ENCODE measurements at places on chromosomes 2 and 18.

DNA sequence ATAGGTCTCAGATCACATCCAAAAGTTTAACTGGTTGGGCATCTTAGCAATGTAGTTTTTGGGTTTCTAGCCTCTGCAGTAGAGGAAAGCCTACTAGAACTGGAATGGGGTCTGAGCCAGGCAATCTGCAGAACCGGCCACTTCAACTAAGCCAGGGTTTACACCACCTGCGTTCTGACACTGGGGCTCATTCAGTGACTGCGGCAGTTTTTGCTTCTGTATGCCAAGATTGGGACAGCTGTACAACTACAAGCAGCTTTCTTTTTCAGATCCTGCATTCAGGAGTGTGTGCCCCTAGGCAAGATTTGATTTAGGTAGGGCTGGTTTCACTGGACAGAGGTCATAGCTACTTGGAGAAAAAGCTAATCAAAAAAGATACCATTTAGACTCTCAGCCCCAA is 43.7 kb upstream of the IGFBP5 start:
- H3K4me3 ChIP-seq = no peak overlapping the region
- H3K36me3 ChIP-seq = no peaks in the 10 kb centered on the region
- H3K4me1 ChIP-seq = no peaks in the 10 kb centered on the region
- H3K27me3 ChIP-seq = peaks cover 70% of the 10 kb centered on the region
- DNase-seq = no peak
- H3K27ac ChIP-seq = no peak overlapping the region

- H3K36me3 ChIP-seq = no peaks in the 10 kb centered on the region
- no peak overlapping the region for H3K4me3 ChIP-seq
- H3K27ac ChIP-seq = no peak overlapping the region
Observed at GRCh38 chr18:57337890-57338289, 14.5 kb upstream of the ST8SIA3 start.

- no peak overlapping the region for H3K4me3 ChIP-seq
- peaks cover 5% of the 10 kb centered on the region for H3K4me1 ChIP-seq
- no peak overlapping the region for H3K27ac ChIP-seq
- no peak for DNase-seq
- peaks cover 44% of the 10 kb centered on the region for H3K36me3 ChIP-seq
Observed at GRCh38 chr2:48471048-48471474, 58.9 kb upstream of the STON1 start.

DNA sequence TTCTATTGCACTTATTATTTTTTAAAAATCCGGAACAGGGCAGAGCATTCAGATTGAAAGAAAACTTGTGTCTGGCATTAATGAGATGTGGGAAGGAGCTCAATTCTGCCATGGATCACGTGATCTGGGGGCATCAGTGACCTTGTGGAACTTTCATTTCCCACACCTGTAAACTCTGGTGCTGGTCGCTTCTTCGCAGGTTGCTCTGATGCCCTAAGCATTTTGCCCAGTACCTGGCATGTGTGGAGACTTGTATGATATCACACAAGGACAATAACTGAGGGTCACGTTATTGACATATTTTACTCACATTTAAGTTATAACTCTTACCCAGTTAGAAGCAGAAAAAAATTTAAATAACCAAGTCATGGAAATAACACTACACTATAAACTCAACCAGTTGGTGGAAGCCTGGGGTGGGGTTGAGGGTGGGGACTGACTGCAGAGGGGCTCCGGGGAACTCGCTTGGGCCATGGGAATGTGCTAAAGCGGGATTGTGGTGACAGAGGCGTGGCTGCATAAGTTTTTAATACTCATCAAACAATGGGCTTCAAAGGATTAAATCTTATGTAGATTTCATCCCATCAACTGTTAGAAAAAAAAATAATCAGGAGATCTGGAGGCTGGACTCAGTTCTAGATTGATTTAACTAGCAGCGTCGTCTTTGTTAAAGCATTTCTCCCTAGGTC is 36.5 kb downstream of the ST3GAL5 start:
- peak overlapping the region; percentile 91 for H3K4me3 ChIP-seq
- no peaks in the 10 kb centered on the region for H3K27me3 ChIP-seq
- DNase-seq = no peak
- H3K36me3 ChIP-seq = peaks cover 42% of the 10 kb centered on the region
- H3K4me1 ChIP-seq = peaks cover 60% of the 10 kb centered on the region

- H3K4me3 ChIP-seq = no peak overlapping the region
- H3K4me1 ChIP-seq = peaks cover 77% of the 10 kb centered on the region
- peak overlapping the region; percentile 47 for H3K27ac ChIP-seq
- peaks cover 13% of the 10 kb centered on the region for H3K36me3 ChIP-seq
- DNase-seq = no peak
Observed at GRCh38 chr2:108617617-108618016, 83.3 kb downstream of the LIMS1 start.

DNA sequence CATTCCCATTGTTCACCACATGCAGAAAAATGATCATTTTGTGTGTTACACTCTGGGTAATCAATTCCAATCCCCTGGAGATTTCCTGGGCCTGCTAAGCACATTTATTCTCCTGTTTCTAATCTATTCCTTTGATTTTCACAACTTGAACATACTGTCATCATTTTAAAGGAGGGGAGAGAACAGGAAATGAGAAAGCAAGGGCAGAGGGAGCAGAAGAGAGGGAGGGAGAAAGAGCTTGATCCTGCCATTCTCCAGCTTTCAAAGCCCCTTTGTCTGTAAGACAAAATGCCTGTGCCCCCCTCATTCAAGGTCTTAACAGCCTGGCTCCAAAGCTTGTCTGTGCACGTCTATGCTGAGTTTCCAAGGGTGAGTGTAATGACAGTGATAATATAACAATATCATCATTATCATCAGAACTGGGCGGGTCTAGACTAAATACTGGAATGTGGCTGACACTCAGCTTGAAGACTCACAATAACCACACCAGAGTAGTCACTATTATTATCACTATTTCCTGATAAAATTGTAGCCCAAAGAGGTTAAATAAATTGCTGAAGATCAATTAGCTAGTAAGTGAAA is 164.4 kb upstream of the KLHL29 start:
- no peak for DNase-seq
- no peaks in the 10 kb centered on the region for H3K36me3 ChIP-seq
- no peaks in the 10 kb centered on the region for H3K27me3 ChIP-seq

- DNase-seq = no peak
- no peaks in the 10 kb centered on the region for H3K27me3 ChIP-seq
- H3K4me1 ChIP-seq = no peaks in the 10 kb centered on the region
- peaks cover 4% of the 10 kb centered on the region for H3K36me3 ChIP-seq
- H3K27ac ChIP-seq = no peak overlapping the region
Observed at GRCh38 chr2:188693111-188693510, 281.1 kb upstream of the COL3A1 start.

GRCh38 chr2:14944562-14945346 is 312.2 kb downstream of the LRATD1 start:
- no peak for DNase-seq
- H3K27me3 ChIP-seq = peaks cover 6% of the 10 kb centered on the region
- no peak overlapping the region for H3K4me3 ChIP-seq
- no peaks in the 10 kb centered on the region for H3K4me1 ChIP-seq

- no peaks in the 10 kb centered on the region for H3K36me3 ChIP-seq
- H3K27ac ChIP-seq = no peak overlapping the region
- no peak for DNase-seq
- no peaks in the 10 kb centered on the region for H3K4me1 ChIP-seq
Observed at GRCh38 chr2:75233965-75234364, 34.6 kb upstream of the TACR1 start.

DNA sequence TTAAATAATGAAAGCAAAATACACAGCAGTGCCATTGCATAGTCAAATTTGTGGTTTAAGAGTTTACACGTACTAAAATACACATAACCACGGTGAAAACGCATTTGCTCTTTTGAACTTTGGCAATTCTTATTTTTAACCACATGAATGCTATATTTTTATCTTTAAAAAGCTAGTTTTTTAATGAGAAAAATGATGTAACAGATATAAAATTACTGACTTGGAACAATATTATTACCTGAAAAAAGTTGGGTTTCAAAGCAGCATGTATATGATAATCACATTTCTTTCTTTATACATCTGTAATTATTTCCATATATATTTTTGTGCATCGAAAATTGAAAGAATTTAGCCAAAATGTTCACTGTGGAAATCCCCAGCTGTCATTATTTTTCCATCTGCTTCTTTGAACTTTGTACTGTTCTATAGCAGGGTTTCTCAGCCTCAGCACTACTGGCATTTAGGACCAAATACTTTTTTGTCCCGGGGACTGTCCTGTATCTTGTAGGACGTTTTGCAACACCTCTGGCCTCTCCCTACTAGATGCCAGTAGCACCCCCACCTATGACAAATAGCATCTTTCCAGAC is 75.9 kb upstream of the CAB39 start:
- no peak overlapping the region for H3K27ac ChIP-seq
- no peaks in the 10 kb centered on the region for H3K27me3 ChIP-seq
- no peaks in the 10 kb centered on the region for H3K36me3 ChIP-seq
- no peak for DNase-seq

GRCh38 chr2:215356334-215356947 is 44.6 kb downstream of the ATIC start:
- H3K4me1 ChIP-seq = no peaks in the 10 kb centered on the region
- no peak for DNase-seq
- no peaks in the 10 kb centered on the region for H3K27me3 ChIP-seq

DNA sequence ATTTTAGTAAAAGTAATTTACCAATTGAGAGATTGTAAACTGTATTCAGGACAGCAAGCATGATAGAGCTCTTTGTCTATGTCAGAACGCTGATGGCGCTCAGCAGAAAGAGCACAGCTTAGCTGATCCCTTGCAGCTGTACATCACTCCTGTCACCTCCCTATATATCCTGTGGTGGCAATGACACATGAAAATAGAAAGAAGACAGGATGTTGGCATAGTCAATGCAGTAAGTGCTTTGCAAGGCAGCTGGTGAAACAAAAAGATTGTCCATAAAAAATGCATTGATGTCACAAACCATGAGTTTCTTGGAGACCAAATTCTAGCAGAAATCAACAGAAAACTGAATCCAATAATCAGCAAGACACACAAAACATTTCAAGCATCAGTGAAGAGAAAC is 221.5 kb downstream of the RIT2 start:
- no peaks in the 10 kb centered on the region for H3K27me3 ChIP-seq
- no peak overlapping the region for H3K27ac ChIP-seq
- no peaks in the 10 kb centered on the region for H3K36me3 ChIP-seq
- H3K4me3 ChIP-seq = no peak overlapping the region
- DNase-seq = no peak

- H3K4me3 ChIP-seq = no peak overlapping the region
- H3K27me3 ChIP-seq = peaks cover 12% of the 10 kb centered on the region
- no peaks in the 10 kb centered on the region for H3K36me3 ChIP-seq
Observed at GRCh38 chr18:44227501-44227900, 453.2 kb upstream of the SETBP1 start.

- H3K4me1 ChIP-seq = peaks cover 22% of the 10 kb centered on the region
- DNase-seq = no peak
- H3K36me3 ChIP-seq = no peaks in the 10 kb centered on the region
Observed at GRCh38 chr18:58539659-58540380, 89.1 kb downstream of the ALPK2 start.

GRCh38 chr2:60858897-60859311 is 22.5 kb upstream of the REL start:
- no peak overlapping the region for H3K4me3 ChIP-seq
- no peaks in the 10 kb centered on the region for H3K36me3 ChIP-seq
- DNase-seq = no peak
- H3K4me1 ChIP-seq = no peaks in the 10 kb centered on the region
- H3K27me3 ChIP-seq = peaks cover 18% of the 10 kb centered on the region

GRCh38 chr2:149534674-149535073 is 52.9 kb downstream of the MMADHC start:
- peaks cover 3% of the 10 kb centered on the region for H3K36me3 ChIP-seq
- H3K4me3 ChIP-seq = no peak overlapping the region
- no peaks in the 10 kb centered on the region for H3K4me1 ChIP-seq
- no peak overlapping the region for H3K27ac ChIP-seq
- peaks cover 13% of the 10 kb centered on the region for H3K27me3 ChIP-seq

DNA sequence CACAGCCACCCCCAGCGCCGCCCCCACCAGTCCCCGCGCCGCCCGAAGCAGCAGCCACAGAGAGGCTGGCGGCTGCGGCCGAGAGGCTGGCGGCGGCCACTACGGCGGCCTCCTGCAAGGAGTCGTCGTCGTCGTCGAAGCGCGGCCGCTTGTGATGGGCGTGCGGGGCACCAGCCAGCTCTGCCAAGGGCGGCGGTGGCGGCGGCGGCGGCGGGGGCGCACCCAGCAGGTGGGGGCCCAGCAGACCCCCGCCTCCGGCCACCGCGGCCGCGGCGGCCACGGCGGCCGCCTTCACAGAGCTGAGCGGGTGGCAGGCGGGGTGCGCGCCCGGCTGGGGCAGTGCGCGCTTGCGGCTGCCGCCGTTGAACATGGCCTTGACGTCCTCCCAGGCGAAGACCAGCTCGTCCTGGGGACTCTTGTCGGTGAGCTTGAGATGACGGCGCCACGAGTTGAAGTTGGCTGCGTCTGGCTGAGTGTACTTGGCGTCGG is 3.3 kb downstream of the SKOR2 start:
- no peak for DNase-seq
- H3K27ac ChIP-seq = no peak overlapping the region
- no peaks in the 10 kb centered on the region for H3K4me1 ChIP-seq
- no peak overlapping the region for H3K4me3 ChIP-seq
- H3K36me3 ChIP-seq = no peaks in the 10 kb centered on the region

- no peak overlapping the region for H3K4me3 ChIP-seq
- no peaks in the 10 kb centered on the region for H3K36me3 ChIP-seq
- no peak for DNase-seq
Observed at GRCh38 chr2:121798617-121799016, 43.2 kb downstream of the TSN start.

GRCh38 chr2:48048476-48049171 is 142.3 kb upstream of the FBXO11 start:
- no peaks in the 10 kb centered on the region for H3K4me1 ChIP-seq
- no peak overlapping the region for H3K27ac ChIP-seq
- DNase-seq = no peak
- no peak overlapping the region for H3K4me3 ChIP-seq
- no peaks in the 10 kb centered on the region for H3K36me3 ChIP-seq
- H3K27me3 ChIP-seq = peaks cover 11% of the 10 kb centered on the region

DNA sequence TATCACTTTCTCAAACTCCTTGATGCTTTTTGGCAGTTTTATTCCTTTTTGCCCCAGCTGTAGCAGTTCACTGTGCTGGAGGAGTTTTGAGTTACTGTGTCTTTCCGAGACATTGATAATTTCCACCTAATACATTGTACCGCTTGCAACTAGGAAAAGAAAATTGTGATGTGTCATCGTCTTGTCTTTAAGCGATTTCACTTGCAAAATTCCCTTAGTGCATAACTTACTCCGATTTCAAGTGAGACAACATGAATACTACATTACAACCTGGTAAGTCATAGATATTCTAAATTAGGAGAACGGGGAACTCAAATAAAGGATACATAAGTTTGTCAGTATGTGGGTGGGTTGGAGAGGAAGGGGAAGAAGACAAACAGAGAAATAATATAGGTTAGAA is 340.5 kb upstream of the KYNU start:
- no peaks in the 10 kb centered on the region for H3K4me1 ChIP-seq
- DNase-seq = no peak
- H3K4me3 ChIP-seq = no peak overlapping the region
- H3K36me3 ChIP-seq = no peaks in the 10 kb centered on the region
- no peaks in the 10 kb centered on the region for H3K27me3 ChIP-seq

DNA sequence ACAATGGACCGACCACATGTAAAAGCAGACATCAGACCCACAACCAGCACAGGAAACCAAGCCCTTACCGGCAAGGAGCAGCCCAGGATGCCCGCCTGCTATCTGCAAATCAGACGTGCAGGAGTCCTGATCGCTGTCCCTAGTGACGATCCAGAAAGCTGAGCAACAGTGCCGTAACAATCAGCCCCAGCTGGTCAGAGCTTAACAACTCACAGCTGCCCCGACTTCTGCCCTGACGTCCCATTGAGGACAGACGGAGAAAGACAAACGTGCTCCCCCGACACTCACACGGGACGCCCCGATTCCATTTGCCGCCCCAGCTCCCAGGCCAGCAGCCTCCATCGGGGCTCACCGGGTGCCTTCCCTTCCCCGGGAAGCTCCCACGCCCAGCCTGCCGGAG is 39.8 kb upstream of the PXDN start:
- H3K27me3 ChIP-seq = peaks cover 23% of the 10 kb centered on the region
- no peaks in the 10 kb centered on the region for H3K36me3 ChIP-seq
- no peak overlapping the region for H3K4me3 ChIP-seq
- H3K4me1 ChIP-seq = no peaks in the 10 kb centered on the region

Data from effector memory CD8-positive, alpha-beta T cell (primary cell).